Thoracic aorta endothelial cell (primary cell): ENCODE measurements at places on chromosomes 12 and 14. TPM values are rescaled to one million over a fixed set of nuclear protein-coding genes. Genes with fewer than 3 reads are reported as not detected.

The TEX52 gene
- total RNA-seq: not detected in 2 replicates

The ADIPOR2 gene
- total RNA-seq: 45.5 and 63.9 TPM in 2 replicates

The HOXC11 gene
- not detected in 2 replicates for total RNA-seq

The TMTC2 gene
- total RNA-seq: 5.5 and 8.2 TPM in 2 replicates

The ZFHX2 gene
- 0.40 and 0.86 TPM in 2 replicates for total RNA-seq

The GPX2 gene
- not detected in 2 replicates for total RNA-seq

The B4GALNT1 gene
- total RNA-seq: 0.14 and 0.27 TPM in 2 replicates

The TSPAN19 gene
- not detected in 2 replicates for total RNA-seq

The KRT74 gene
- not detected in 2 replicates for total RNA-seq
